ENCODE measurements at places on chromosomes 5 and 9. TPM values are rescaled to one million over a fixed set of nuclear protein-coding genes. Genes with fewer than 3 reads are reported as not detected.

ORM2 gene
- total RNA-seq: not detected

QSOX2 gene
- total RNA-seq: 28.8 TPM

PPP2R2B gene
- 0.15 TPM for total RNA-seq

IFNA21 gene
- total RNA-seq: not detected

CTXN3 gene
- not detected for total RNA-seq

DMXL1 gene
- 12.7 TPM for total RNA-seq

IFNB1 gene
- total RNA-seq: not detected

CENPK gene
- 35.5 TPM for total RNA-seq

FCN2 gene
- total RNA-seq: not detected

ITK gene
- total RNA-seq: 0.19 TPM

LCN15 gene
- total RNA-seq: not detected

NMUR2 gene
- total RNA-seq: not detected

DMGDH gene
- total RNA-seq: not detected

PTPN3 gene
- total RNA-seq: 16.1 TPM

TRPM3 gene
- total RNA-seq: not detected

FAXDC2 gene
- 0.17 TPM for total RNA-seq

COL5A1 gene
- 33.0 TPM for total RNA-seq

ADAMTS16 gene
- 1.7 TPM for total RNA-seq

RASEF gene
- 8.6 TPM for total RNA-seq

CDO1 gene
- total RNA-seq: 0.09 TPM

TRIM7 gene
- 41.8 TPM for total RNA-seq

CNTNAP3 gene
- 9.6 TPM for total RNA-seq

SSBP2 gene
- 9.0 TPM for total RNA-seq

ATP10B gene
- total RNA-seq: not detected

OR1Q1 gene
- not detected for total RNA-seq

TEX48 gene
- total RNA-seq: not detected

OR1J2 gene
- total RNA-seq: not detected

JADE2 gene
- 25.6 TPM for total RNA-seq

Data from A549 treated with CpdA at 1 μM for 4 hours (cell line).